ENCODE measurements at places on chromosomes 2 and 18.

- DNase-seq: no peak
Measured at GRCh38 chr18:23902396-23902795, 112.2 kb upstream of the TTC39C start.

- no peak for DNase-seq
Measured at GRCh38 chr2:152034257-152034801, 64.5 kb downstream of the CACNB4 start.

GRCh38 chr2:34266908-34267697, 668.0 kb upstream of the FAM98A start:
- no peak for DNase-seq

DNA sequence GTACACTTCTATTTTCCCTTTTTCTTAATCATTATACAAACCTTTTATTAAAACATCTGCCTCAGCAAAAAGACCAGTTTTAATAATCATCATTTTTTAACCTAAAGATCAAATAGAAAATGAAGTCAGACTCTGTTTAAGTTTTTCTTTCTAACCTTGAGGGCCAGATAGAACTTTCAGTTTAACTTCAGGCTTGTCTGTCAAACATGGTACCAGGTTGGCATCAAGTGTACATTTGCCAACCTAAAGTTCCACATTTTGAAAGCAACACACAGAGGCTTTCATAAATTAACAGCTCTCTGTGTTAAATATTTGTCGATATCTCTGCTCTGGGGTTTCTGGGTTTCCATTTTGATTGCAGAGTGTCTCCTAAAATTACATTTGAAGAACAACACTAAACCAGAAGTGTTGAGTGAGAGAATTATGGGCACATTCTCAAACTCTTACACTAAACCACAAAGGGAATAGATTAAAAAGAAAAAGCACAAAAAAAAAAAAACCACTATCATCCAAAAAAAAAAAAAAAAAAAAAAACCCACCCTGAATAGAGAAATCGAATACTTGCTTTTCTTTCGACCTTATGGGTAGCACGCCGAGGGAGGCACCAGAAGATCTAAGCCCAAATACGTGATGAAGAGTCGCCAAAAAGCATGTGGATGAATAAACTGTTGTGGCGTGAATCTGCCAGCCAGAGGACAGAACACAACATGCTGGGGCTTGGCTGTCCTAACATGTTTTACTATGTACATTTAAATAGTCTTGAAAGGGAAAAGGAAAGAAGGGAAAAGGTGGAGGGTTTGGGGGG, 166.2 kb downstream of the TCF4 start:
- DNase-seq: no peak

DNA sequence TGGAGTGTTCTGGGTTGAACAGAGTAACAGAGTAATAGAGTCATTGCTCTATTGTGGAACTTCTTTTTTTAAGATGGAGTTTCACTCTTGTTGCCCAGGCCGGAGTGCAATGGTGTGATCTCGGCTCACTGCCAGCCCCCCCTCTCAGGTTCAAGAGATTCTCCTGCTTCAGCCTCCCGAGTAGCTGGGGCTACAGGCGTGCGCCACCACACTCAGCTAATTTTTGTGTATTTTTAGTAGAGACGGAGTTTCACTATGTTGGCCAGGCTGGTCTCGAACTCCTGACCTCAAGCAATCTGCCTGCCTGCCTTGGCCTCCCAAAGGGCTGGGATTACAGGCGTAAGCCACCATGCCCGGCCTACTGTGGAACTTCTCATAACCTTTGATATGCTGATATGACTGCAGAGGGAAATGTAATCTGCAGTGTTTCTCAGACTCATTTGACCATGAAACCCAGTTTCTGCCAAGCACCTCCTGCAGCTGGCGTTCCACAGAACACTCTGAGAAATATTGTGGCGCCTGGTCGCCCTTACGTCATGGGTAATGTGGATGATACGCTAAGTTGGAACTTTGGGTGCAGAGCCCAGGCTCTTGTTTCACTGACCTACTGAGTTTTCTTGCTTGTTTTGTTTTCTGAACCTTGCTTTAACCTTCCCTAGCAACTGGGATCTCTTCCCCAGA, 213.8 kb downstream of the BCL2 start:
- no peak for DNase-seq

DNA sequence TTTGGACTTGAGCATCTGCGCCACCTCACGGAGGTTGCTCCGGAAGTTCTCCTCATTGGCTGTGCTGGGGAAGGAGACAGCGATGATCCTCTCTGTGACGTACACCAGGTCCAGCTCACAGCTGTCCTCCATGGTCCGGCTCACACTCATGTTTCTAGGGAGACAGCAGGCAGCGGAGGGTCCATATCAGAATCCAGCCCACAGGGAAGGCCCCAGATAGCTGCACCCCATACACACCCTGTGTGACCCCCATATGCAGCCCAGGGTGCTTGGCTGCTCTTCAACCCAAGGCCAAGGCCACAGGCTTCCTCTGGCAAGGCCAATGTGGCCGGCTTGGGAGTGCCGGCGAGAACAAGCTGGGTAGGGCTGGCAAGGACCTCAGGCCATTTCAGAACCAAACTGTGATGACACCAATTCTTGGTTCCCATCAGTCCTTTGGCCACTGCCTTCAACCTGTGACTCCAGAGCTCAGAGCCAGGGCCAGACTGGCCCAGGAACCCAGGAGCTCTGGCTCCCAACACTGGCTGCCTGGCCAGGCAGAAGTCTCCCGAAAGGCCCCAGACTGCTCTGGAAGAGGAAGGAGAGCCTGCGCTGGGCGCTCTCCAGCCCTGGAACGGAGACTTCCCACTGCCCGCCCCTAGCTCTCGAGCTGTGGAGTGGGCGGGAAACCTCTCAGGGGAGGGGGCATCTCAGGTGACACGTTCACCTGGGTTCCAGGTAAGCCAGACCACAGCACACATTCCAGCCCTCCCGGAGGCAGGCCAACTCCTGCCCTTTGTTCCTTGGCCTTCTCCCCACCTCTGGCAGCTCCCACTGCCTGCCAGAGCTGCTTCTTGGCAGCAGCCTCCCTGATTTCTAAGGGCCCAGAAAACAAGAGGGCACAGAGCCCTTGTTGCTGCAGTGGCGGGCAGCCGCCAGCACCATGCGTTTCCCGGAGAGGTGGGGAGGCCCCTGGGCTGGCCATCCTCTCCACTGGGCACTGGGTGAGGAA, 104.7 kb downstream of the TNS1 start:
- no peak for DNase-seq

DNA sequence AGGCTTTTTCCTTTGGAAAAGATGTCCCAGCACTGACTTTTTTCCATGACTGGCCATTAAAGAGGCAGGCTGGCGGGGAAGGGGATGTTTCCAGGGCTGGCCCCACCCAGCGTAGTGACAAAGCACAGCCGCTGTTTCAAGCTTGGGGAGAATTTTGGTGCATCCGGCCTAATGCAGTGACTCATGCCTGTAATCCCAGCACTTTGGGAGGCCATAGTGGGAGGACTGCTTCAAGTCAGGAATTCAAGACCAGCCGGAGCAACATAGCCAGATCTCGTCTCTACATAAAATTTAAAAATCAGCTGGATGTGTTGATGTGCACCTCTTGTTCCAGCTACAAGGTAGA, 78.0 kb upstream of the SH3BP4 start:
- no peak for DNase-seq

DNA sequence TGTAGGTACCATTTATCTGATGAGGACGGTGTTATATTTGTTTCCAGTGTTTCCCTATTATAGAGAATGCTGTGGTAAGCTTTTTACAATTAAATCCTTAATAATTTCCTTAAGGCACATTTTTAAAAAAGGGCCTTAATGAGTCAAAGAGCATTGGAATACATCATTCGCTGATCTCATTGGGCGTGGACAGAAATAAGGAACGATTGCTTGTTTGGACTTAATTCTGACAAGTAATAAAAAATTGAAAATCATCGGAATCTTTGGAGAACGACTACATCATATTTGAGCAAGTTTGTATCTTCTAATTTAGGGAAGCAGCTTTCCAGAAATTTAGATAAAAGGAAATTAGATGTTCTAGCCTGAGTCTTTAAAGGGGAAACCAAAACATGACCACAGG, 11.3 kb downstream of the AGPS start:
- no peak for DNase-seq

GRCh38 chr18:3594760-3595368, 144.9 kb downstream of the TGIF1 start:
- DNase-seq: no peak

DNA sequence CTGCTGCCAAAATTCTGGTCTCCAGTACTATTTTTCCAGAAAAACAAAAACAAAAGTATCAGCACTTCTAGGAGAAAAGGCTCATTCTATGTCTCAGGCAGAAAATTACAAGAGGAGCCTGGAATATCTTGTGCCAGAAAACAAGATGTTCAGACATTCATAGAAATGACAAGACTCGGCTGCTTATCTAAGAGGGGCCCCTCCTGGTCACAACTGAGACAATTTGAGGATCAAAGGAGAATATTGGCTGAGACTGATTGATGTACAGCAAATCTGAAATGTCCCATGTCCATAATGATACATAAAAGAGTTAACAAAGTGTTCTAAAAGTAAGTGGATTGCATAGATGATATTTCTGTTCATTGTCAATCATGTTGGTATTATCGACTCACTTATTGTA, 2.4 kb upstream of the RPS7 start:
- no peak for DNase-seq

- DNase-seq: no peak
Measured at GRCh38 chr18:78992041-78993011, 12.7 kb downstream of the SALL3 start.

DNA sequence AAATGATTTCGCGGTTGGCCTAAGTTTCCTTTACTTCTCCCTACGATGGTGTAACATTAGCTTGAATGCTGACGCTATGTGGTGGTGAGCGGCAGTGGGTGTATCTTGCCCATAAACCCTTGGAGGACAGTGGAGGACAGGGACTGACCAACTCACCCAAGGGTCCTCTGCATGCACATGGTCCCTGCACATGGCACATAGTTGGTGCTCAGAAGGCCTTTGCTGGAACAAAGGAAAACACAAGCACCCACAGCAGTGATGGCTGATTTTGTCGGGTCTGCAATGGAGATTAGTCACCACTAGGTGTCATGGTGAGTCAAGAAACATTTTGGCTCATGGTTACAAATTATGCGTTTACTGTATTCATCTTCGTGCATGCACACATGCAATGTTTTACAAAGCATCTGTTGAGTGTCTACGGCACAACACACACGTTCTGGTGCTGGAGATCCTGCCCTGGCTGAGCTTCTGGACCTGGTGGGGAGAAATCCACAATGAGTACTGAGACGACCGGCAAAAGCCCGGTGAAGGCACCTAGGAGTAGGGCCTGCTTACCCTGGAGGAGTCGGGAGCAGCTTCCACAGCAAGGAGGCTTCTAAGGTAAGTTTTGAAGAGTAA, 44.0 kb downstream of the PDCL3 start:
- peak; percentile 44 for DNase-seq

- no peak for DNase-seq
Measured at GRCh38 chr2:238220892-238221521, 17.5 kb upstream of the ILKAP start.

DNA sequence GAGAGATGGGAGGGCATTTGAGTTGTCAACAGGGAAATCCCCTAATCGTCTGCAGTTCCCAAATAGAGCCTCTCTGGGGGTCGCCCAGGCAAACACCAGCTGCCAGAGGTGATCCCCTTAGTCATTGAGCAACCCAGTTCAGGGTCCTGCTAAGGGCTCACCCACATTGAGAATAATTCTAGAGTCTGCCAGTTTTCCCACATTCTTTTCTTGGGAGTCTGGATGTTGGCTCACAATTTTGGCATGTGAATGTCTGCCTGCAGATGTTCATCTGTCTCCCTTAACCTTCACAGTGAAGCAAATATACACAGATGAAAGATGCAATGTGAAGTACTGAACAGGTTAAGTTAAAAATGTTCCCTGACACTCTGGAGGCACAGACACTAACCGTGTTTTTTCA, 11.4 kb upstream of the SMIM21 start:
- no peak for DNase-seq

GRCh38 chr18:56637711-56638231, 621 bp downstream of the TXNL1 start:
- peak; percentile 57 for DNase-seq

GRCh38 chr18:70166668-70167067, 38.8 kb downstream of the RTTN start:
- DNase-seq: no peak

GRCh38 chr2:152743002-152743401, 24.6 kb downstream of the ARL6IP6 start:
- DNase-seq: no peak

- DNase-seq: no peak
Measured at GRCh38 chr2:55223958-55224760, 7.9 kb downstream of the CLHC1 start.

GRCh38 chr2:170530284-170530745, 184.8 kb upstream of the SP5 start:
- no peak for DNase-seq

- no peak for DNase-seq
Measured at GRCh38 chr18:21406116-21406515, 164.1 kb downstream of the GREB1L start.

GRCh38 chr2:147345246-147345645, 499.6 kb upstream of the ACVR2A start:
- no peak for DNase-seq

DNA sequence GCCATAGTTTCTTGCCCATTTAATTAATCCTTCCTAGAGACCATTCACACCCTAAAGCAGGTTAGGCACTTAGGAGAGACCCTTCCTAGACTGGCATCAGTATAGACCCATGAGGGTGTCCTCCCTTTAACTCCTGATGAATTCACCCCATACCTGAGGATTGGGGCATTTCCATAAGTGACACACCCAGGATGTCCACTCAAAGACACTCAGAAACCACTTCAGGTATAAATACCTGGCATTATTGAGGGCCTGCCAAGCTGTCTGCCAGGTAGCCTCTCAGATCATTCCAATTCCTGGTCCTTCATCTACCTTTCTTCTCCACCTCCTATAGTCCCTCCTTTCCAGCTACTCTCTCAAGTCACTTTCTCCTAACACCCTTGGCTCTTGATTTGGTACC, 57.5 kb upstream of the SLC14A2 start:
- DNase-seq: no peak

DNA sequence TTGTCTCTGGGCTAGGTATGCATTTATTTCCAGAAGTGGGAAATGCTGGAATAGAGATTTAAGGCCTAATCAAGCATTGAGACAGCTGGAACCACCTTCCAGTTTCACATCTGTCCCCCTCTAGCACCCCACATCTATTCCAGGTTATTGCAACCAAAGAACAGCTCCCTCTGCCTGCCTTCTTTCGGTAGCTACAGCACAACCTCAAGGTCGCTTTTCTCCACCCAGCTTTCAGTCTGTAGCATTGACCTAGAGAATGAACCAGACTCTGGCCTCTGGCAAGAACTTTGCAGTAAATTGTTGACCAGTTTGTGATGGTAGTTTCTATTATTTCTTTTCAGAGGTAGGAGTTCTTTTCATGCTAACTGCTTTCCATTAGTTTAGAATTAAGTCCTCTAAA, 484.2 kb downstream of the DLGAP1 start:
- DNase-seq: no peak

Data from T47D (cell line).